ENCODE measurements at places on chromosomes 2 and 18.

DNA sequence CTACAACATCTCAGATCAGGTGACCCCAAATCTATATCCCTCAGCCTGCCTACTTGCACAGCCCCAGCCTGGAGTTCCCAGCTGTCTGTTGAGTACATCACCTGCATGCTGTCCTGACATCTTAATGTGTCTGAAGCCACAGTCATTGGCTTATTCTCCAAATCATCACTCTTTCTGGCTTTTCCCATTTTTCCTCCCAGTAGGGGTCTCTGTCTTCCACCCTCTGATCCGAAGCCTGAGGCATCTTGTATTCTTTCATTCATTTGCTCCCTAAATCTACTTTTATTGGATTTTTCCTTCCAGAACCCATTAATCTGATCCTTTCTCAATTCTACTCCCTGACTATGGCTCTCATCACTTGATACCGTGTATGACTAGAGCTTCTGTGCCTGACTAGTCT lies 332.9 kb upstream of the DCC start:
- DNase-seq = peak; percentile 21

DNA sequence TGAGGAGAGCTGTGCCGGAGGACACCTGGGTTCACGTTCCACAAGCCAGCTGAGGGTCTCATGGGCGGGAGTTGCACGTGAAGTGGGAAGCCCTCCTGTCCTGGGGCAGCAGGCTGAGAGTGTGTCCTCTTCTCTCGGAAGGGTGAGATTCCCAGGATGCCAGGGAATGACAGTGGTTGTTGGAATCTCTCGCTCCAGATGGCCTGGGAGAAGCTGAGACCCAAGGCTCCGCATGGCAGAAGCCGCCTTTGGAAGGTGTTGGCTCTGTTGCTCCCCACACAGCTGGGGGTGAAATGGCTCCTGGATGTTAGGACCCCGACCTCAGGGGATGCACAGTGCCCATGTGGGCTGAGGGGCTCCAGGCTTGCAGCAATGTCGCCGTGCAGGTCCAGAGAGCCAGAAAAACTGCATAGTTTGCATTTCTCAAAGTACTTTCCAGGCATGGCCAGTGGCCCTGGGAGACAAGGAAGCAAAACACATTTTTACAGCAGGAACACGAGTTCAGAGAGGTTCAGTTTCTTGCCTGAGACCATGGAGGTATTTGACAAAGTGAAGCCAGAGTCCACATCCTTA lies 153.4 kb downstream of the TMEM18 start:
- DNase-seq = no peak

- DNase-seq = no peak
These were observed 107.1 kb upstream of the CTAGE1 start for GRCh38 chr18:22524783-22525182.

DNA sequence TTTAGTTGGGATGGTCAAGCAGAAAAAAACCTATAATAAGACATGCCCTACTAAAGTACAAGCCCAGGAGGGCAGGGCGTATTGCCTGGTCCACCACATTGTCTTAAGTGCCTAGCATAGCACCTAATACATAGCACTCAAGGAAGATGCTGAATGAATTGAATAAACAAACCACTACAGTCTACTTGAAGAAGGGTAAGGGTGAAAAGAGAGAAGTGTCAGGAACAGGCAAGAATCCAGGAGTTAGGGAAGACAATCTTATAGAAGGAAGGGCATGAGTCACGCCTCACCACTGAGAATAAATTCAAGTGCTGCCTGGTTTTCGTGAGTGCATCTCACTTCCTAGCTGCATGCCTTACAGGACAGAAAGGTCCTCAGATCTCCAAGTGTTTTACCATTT lies 13.9 kb downstream of the SLC19A3 start:
- DNase-seq = no peak

DNA sequence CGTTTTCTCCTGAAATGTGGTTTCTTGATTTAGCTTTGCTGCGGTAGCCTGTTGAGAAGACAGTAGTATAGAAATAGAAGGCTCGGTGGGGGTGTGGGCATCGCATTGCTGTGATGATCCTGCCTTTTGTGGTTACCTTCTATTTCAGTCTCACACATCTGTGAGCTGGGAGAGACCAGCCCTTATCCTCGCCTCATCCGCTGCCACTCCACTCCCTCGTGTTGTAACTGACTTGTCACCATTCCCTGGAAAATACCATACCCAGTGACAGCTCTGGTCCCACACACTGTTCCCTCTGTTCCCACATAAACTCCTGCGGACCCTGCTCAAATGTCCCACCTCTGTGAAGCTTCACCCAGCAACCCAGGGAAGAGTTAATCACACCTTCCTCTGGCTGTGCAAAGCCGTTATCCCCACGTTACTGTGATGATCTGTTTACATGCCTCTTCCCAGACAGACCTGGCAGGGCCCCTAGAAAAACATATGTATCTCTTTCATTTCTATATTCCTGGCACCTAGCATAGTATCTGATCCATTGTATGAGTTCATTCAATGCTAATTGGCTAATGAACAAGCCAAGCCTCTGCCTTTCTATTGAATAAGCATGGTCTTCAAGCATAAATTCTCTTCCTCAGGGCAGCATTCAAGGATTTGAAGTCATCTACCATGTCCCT lies 114.6 kb downstream of the MAPK4 start:
- no peak for DNase-seq

GRCh38 chr2:191666732-191667131 lies 11.2 kb upstream of the NABP1 start:
- DNase-seq = no peak

- DNase-seq = no peak
These were observed 19.4 kb downstream of the KCNIP3 start for GRCh38 chr2:95316466-95317122.

- DNase-seq = no peak
These were observed 57.0 kb upstream of the ZC3H15 start for GRCh38 chr2:186429104-186429503.

- no peak for DNase-seq
These were observed 162.3 kb downstream of the LAMA3 start for GRCh38 chr18:23851470-23852002.

DNA sequence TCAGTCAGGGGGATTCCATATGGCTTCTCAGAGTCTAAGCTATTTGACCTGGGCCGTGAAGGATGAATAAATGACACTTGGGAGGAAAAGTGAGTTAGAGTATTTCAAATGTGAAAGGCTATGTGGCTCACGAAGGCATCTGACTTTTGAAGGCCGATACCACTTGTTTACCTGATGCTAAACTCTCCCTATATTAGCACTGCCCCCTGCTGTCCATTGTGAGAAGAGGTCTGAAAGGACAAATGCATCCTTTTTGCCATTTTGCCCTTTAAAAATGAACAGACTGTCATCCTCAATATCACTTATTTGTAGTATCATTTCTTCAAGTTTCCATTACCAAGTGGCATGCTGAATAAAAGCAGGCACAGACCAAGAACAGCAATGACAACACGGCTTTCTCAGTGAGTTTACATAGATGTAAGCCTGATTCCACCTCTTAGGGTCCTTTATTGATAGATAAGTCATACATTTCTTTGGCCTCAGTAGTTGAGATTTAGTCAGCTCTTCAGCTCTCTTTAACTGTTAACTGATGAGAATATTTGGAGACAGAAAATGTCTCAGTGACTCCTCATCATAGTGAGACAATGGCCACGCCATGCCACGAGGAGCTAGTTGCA lies 40.1 kb downstream of the DOCK10 start:
- peak; percentile 66 for DNase-seq

- no peak for DNase-seq
These were observed 234.0 kb upstream of the MGAT5 start for GRCh38 chr2:134019871-134020270.

- DNase-seq = no peak
These were observed 385.0 kb upstream of the FAM98A start for GRCh38 chr2:33984131-33984530.

DNA sequence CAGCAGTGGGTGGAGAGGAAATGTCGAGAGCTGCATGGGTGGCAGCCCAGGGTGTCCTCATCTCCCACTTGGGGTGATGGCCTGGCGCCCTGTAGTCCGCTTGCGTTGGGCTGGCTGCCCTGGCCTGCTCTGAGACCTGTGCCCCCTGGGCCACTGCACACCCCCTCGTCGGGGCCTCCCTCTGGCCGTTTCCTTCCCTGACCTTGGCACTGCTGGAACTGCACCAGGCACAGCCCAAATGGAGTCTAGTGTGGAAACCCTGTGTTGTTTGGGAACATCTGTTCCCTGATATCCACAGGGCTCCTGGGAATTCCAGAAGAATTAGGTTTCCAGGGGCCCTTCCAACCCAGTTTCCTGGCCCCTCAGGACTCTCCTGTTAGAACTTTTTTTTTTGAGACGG lies 13.9 kb downstream of the EFHD1 start:
- no peak for DNase-seq

DNA sequence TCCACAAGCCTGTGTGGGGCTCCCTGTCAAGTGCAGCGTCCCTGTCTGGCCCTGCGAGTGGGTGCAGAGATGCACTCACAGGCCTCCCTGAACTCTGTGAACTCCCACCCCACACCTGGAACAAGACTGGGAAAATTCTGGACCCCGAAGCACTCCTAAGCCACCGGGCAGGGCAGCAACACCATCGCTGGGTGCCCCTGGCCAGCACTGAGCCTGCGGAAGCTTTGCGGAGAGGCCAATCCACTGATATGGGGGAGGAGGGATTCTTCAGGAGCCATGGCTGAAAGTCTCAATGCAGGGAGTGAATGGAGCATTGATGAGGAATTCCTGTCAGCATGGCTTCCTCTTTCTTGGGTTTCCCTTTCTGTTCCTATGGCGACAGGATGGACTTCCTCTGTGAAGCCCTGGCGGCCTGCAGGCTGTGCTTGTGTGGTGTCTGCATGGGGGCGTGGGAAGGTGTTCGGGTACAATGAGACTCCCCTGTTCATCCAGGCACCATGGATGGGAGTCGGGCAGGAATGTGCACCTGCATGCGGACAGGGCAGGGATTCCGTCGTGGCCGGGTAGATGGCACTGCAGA lies 15.1 kb downstream of the TRIB2 start:
- DNase-seq = no peak

GRCh38 chr2:201987426-201987825 lies 46.2 kb upstream of the FZD7 start:
- DNase-seq = no peak

- no peak for DNase-seq
These were observed 170.6 kb downstream of the EVA1A start for GRCh38 chr2:75390169-75390568.

- DNase-seq = no peak
These were observed 51.8 kb downstream of the PMAIP1 start for GRCh38 chr18:59951591-59951990.

- no peak for DNase-seq
These were observed 6.9 kb upstream of the TEX261 start for GRCh38 chr2:71001592-71001927.

- DNase-seq = no peak
These were observed 71.4 kb upstream of the ITGB6 start for GRCh38 chr2:160271171-160272086.

DNA sequence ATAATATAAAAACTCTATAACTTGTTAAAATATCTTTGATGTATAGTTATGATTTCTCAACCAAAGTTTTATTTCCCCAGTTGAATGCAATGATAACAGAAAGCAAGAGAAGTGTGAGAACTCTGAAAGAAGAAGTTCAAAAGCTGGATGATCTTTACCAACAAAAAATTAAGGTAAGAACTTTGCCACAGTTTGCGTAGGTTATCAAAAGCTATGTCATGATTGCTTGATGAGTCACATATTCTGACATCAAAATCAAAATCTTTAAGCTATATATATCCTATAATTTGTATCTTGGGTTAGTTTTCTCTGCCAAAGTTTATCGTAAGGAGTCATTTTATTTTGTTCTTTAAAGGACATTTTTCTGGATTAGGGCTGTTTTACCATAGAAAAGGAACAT lies 35.0 kb downstream of the NDC80 start:
- DNase-seq = no peak

GRCh38 chr2:174749793-174750192 lies 14.5 kb downstream of the CHRNA1 start:
- no peak for DNase-seq

- no peak for DNase-seq
These were observed 151.4 kb downstream of the RPIA start for GRCh38 chr2:88842656-88843460.

GRCh38 chr2:71078624-71079023 lies 10.2 kb downstream of the NAGK start:
- DNase-seq = peak; percentile 4

GRCh38 chr2:176079831-176080539 lies 3.8 kb downstream of the EVX2 start:
- peak; percentile 76 for DNase-seq

DNA sequence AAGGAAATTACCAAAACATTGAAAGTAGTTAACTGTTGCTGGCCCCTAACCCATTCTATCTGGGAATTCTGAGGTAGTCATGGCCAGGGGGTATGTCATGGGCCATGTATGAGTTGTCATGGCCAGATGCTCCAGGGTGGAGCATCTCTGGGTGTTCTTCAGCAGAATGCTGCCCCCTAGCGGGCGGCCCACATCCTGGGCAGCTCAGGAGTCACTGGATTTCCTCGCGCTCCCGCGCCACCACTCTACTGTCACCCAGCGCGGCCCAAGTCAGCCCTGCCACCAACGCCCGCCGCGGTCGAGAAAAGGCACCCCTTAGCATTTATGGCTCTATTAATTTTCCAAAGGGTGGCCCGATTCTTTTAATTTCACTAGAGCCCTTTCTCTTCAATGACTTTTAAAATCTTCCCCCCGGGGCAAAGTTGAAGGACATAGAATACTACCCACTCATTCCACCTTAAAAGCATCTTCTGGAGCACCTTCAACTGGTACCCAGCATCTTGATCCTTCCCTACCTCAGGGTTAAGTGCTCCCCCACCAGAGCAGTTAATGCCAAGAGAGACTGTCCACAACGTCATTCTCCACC lies 41.6 kb downstream of the PKDCC start:
- DNase-seq = peak; percentile 53

DNA sequence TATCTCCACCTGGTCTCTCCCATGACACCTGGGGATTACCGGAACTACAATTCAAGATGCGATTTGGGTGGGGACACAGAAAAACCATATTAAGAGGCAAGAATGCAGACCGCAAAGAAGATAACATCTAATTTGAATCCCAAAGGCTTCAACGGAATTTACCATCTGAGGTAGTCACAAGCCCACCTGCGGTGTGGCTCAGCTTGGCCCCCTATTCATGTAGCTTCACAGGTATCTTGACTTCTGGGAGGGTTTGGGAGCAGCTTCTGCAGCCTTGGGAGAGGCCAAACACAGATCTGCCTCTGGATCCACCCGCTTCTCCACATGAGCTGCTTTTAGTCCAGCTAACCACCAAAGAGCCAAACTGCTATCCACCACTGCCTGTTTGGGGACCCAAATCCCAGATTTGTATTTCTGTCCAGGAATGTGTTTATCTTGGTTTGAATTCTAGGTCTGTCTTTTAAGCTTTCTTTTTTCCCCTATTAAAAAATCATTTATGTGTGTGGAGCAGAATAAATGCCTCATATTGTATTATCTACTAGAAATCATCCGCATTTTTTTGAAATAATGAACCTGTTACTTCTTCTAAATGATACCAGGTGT lies 247.6 kb downstream of the DLGAP1 start:
- no peak for DNase-seq

GRCh38 chr2:200810252-200810997 lies 1.3 kb upstream of the BZW1 start:
- no peak for DNase-seq

DNA sequence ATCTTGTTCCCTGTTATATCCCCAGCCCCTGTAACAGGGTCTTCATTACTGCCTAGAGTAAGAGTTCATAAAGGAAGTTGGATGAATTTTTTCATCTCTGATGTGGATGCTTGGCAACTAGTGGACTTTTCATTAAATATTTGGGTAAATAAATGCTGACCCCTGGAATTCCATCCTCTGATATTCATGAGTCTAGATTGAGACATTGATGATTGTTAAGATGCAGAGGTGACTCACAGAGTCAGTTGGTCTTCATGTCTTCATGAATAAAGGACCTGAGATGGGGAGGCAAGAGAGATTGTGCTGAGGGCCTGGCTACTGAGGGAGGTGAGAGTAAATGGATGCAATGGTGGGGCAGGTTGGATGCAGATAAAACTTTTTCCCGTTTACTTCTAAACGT lies 132.7 kb upstream of the NT5C1B start:
- DNase-seq = no peak
